ENCODE measurements at places on chromosomes 2 and 18. TPM values are rescaled to one million over a fixed set of nuclear protein-coding genes. Genes with fewer than 3 reads are reported as not detected.

DNA sequence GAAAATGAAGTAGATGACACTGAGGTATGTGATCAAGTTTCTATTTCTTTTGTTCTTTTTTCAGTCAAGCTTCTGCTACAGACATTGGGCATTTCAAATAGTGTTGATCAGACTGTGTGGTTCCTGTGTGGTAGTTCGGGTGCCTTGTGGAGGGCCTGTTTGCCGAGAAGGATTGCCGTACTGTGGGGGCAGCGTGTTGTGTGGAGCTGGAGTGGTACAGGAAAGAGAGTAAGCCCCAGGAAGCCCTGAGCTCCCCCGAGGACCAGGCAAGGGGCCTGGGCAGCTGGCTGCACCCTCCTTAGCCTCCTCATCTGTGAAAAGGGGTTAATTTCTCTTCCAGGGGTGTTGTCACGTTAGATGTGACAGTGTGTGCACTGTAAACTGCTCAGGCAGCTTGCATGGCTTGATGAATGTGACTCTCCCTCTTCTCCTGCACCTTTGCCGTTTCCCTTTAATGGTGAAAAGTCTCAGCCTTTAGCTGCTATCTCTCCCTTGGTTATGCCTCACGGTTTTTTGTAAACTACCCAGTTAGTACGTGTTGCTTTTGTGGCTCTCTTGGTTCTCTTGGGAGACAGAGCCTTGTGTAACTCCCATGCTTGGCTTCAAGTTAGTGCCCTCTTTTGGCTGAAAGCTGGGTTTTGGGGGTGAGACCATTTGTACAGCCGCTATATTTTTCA is 19.5 kb downstream of the C2orf74 start:
- DNase-seq: no peak
- H3K36me3 ChIP-seq: no peaks in the 10 kb centered on the region
- peaks cover 41% of the 10 kb centered on the region for H3K4me1 ChIP-seq
- no peak overlapping the region for H3K4me3 ChIP-seq
- no peak overlapping the region for H3K27ac ChIP-seq
- no peaks in the 10 kb centered on the region for H3K27me3 ChIP-seq

GRCh38 chr2:58140508-58141072 is 94.0 kb downstream of the VRK2 start:
- no peak overlapping the region for H3K27ac ChIP-seq
- H3K4me1 ChIP-seq: no peaks in the 10 kb centered on the region
- H3K4me3 ChIP-seq: no peak overlapping the region
- no peaks in the 10 kb centered on the region for H3K36me3 ChIP-seq
- H3K27me3 ChIP-seq: no peaks in the 10 kb centered on the region
- DNase-seq: no peak

- no peak for DNase-seq
- H3K27ac ChIP-seq: no peak overlapping the region
- peaks cover 6% of the 10 kb centered on the region for H3K4me1 ChIP-seq
- H3K4me3 ChIP-seq: no peak overlapping the region
- no peaks in the 10 kb centered on the region for H3K36me3 ChIP-seq
- H3K27me3 ChIP-seq: no peaks in the 10 kb centered on the region
Measured at GRCh38 chr2:221322741-221323140, 249.4 kb downstream of the EPHA4 start.

GRCh38 chr2:189222468-189223105 is 43.0 kb upstream of the COL5A2 start:
- no peaks in the 10 kb centered on the region for H3K36me3 ChIP-seq
- H3K4me1 ChIP-seq: peaks cover 10% of the 10 kb centered on the region
- peak; percentile 51 for DNase-seq
- H3K27ac ChIP-seq: peak overlapping the region; percentile 59

DNA sequence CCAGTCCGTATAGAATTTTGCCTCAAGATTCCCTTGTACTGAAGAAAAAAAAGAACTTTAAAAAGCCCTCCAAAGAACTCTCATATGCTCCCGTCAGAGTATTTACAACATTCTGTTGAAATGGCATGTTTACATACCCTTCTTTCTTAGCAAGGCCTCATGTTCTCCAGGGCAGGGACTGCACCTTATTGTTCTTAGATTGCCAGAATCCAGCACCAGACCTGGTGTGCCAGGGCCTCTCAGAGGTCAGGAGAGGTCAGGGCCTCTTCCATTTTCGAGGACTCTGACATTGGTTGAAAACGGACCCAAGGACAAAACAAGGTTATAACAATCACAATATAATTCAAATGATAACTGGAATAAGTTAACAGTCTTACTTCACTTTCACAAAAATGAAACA is 78.2 kb downstream of the TNP1 start:
- H3K36me3 ChIP-seq: no peaks in the 10 kb centered on the region
- no peak for DNase-seq
- H3K4me1 ChIP-seq: peaks cover 4% of the 10 kb centered on the region
- H3K4me3 ChIP-seq: no peak overlapping the region

DNA sequence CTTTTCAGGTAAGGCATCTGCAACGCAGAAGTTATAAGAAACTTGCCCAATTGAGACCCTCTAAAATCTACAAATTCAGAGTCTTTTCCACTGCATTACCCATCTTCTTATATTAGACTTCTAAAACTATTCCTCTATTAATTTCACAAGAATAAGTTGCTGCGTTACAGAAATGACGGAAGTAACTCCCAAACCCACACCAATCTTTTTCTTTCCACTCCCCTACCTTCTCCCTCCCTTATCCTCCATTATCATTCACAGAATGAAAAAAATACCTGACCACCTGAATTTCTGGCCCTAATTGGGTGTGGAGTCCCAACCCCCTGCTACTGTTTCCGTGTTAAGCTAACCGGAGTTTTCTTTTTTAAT is 689 bp downstream of the RPRD1A start:
- peak overlapping the region; percentile 96 for H3K27ac ChIP-seq
- H3K4me1 ChIP-seq: peaks cover 8% of the 10 kb centered on the region
- no peak for DNase-seq
- peak overlapping the region; percentile 90 for H3K4me3 ChIP-seq
- H3K27me3 ChIP-seq: no peaks in the 10 kb centered on the region

GRCh38 chr2:154974041-154974440 is 275.5 kb downstream of the KCNJ3 start:
- no peak overlapping the region for H3K27ac ChIP-seq
- H3K4me1 ChIP-seq: no peaks in the 10 kb centered on the region
- H3K36me3 ChIP-seq: no peaks in the 10 kb centered on the region
- no peak for DNase-seq

- no peaks in the 10 kb centered on the region for H3K4me1 ChIP-seq
- no peaks in the 10 kb centered on the region for H3K36me3 ChIP-seq
- H3K27ac ChIP-seq: no peak overlapping the region
- DNase-seq: no peak
- H3K27me3 ChIP-seq: no peaks in the 10 kb centered on the region
- no peak overlapping the region for H3K4me3 ChIP-seq
Measured at GRCh38 chr2:73913414-73914054, 13.1 kb upstream of the DGUOK start.

GRCh38 chr18:43875511-43875910 is 598.2 kb upstream of the SYT4 start:
- H3K4me1 ChIP-seq: peaks cover 18% of the 10 kb centered on the region
- no peak overlapping the region for H3K4me3 ChIP-seq
- peak; percentile 14 for DNase-seq
- H3K27me3 ChIP-seq: no peaks in the 10 kb centered on the region

GRCh38 chr2:96245609-96246390 is 20.0 kb downstream of the TMEM127 start:
- H3K27ac ChIP-seq: no peak overlapping the region
- H3K27me3 ChIP-seq: no peaks in the 10 kb centered on the region

GRCh38 chr2:121390082-121390692 is 105.2 kb upstream of the TFCP2L1 start:
- H3K27me3 ChIP-seq: no peaks in the 10 kb centered on the region
- H3K36me3 ChIP-seq: no peaks in the 10 kb centered on the region
- DNase-seq: no peak
- no peaks in the 10 kb centered on the region for H3K4me1 ChIP-seq
- H3K27ac ChIP-seq: no peak overlapping the region

- H3K4me1 ChIP-seq: peaks cover 5% of the 10 kb centered on the region
- no peak overlapping the region for H3K27ac ChIP-seq
- H3K27me3 ChIP-seq: no peaks in the 10 kb centered on the region
- H3K36me3 ChIP-seq: no peaks in the 10 kb centered on the region
- H3K4me3 ChIP-seq: no peak overlapping the region
Measured at GRCh38 chr18:7170292-7170691, 52.7 kb upstream of the LAMA1 start.

The MAPRE3 gene
- polyA plus RNA-seq: 29.2 TPM

The BCL2 gene
- 1.0 TPM for polyA plus RNA-seq

The EPB41L3 gene
- polyA plus RNA-seq: 22.9 TPM

The SERPINB11 gene
- not detected for polyA plus RNA-seq

The UGT1A5 gene
- polyA plus RNA-seq: not detected

The IL37 gene
- not detected for polyA plus RNA-seq

The KIF5C gene
- 2.1 TPM for polyA plus RNA-seq
